Hindlimb muscle (tissue), 1 donor: ENCODE measurements at places on chromosomes 3 and 15.

GRCh38 chr3:28575746-28576613, 227.4 kb upstream of the AZI2 start:
- DNase-seq, result peak; percentile 19

GRCh38 chr15:92074646-92075045, 221.1 kb downstream of the SLCO3A1 start:
- DNase-seq, result no peak

DNA sequence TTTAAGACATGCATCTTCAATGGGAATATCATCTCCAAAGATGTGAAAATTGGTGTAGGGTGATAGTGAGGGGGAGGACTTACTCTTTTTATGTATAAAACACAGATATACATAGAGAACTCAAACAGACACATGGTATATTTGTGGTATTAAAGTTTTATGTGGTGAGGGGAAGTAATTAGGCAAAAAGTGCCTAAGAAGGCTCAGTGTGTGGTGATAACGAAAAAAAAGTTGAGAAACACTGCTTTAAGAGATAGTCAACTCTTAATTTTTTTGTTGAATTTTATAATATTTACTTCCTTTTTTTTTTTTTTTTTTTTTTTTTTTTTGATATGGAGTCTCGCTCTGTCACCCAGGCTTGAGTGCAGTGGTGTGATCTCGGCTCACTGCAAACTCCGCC, 174.2 kb upstream of the FRMD4B start:
- no peak for DNase-seq

- peak; percentile 49 for DNase-seq
Observed at GRCh38 chr3:21645121-21645897, 105.7 kb downstream of the ZNF385D start.

GRCh38 chr15:63895194-63895593, 61.4 kb upstream of the HERC1 start:
- no peak for DNase-seq

- DNase-seq, result no peak
Observed at GRCh38 chr3:154161806-154162205, 40.6 kb downstream of the ARHGEF26 start.

- no peak for DNase-seq
Observed at GRCh38 chr3:5007873-5008272, 28.6 kb downstream of the BHLHE40 start.

GRCh38 chr3:191774485-191774884, 313.5 kb downstream of the PYDC2 start:
- no peak for DNase-seq

GRCh38 chr15:58401991-58402649, 29.7 kb upstream of the LIPC start:
- DNase-seq, result no peak

- no peak for DNase-seq
Observed at GRCh38 chr3:197512691-197513571, 42.8 kb downstream of the BDH1 start.

GRCh38 chr3:194824701-194825111, 139.0 kb downstream of the FAM43A start:
- DNase-seq, result no peak

GRCh38 chr15:63855735-63856134, 22.0 kb upstream of the HERC1 start:
- no peak for DNase-seq

DNA sequence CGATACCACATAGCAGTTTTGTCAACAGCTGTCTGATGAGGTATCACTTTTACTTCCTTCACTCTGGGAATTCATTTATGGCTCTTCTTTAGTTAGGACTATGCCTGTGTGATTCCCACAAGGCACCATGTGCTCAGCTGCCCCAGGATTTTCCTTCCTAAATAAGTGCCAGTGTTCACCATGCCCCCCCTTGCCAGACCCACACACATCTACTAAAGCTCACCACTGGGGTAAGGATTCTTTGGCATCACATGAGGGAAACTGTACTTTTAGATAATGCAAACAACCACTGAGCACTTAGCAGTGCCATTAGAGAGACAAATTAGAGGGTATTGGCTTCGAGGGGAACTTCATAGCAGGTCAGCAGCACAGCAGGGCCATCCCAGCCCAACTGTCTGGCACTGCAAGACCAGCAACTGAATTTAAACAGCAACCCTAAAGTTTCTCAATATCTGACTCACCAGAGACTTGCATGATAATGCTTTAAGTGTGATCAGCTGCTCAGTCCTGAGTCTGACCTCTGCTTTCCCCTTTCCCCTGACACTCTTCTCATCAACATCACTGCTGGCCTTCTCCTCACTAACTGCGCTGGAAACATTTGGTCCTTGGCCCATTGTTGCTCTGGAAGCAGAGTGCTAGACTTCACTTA, 114.3 kb downstream of the STAC start:
- DNase-seq, result no peak

- DNase-seq, result no peak
Observed at GRCh38 chr3:133058243-133058642, 20.1 kb downstream of the TMEM108 start.

DNA sequence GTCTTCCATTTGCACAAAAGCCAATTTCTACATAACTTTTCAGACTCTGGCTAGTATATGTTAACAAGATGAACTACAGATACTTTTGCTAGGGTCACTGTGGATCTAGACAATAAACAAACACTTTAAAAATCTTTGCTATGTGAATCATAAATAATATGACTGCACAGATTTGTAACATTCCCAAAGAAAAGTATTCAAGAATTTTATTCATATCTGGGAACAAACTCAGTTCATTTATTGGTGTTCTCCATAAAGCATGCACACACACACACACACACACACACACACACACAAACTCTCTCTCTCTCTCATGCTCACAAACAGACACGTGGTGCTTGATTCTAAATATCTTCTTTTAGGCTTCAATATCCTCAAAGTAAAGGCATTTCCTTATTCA, 18.8 kb upstream of the THRB start:
- DNase-seq, result no peak

DNA sequence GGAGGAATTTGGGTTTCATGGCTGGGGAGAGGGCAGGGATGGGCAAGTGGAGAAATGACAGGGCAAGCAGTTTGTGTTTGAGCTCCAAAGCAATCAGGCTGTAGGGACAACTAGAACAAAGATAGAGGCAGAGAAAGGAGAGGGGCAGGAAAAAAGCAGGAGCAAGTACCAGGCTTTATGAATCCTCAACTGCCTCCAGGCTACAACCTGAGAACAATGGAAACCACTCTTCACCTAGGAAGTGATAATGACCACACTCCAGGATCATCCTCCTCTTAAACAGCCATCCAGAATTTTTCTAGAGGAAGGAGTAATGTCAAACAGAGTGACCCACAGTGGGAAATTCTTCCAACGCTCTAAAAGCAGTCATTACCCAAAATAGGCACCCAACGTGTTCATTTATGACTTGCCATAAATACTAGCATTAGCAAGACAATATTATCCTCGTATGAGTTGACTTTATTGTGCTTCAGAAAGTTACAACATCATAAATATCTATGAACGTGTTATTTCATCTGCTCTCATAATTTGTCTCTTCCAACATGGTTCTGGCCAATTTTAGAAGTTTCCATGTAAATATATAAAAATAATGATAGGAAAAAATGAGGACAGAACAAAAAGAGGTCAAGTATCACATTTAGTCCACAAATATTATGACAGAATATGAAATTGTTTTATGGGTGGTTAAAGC, 50.5 kb downstream of the TNFAIP8L3 start:
- no peak for DNase-seq

DNA sequence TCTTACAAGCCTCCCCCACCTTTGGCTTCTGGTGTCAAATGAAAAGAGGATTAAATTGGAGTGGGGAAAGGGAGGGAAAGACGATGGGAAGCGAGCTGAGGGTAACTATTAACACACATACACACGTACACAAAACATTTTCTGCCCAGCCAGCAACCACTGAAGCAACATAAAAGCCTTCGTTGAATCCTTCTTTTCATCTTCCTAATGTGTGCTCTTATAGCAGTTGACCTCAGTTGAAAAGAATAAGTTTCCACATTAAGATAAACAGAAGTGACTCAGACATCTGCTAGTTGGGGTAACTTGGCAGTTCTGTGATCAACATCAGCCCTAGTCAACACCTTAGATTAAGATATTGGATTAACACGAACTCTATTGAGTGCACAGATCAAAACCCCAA, 558.5 kb downstream of the MECOM start:
- no peak for DNase-seq

- no peak for DNase-seq
Observed at GRCh38 chr15:29037997-29038705, 152.4 kb downstream of the APBA2 start.

- no peak for DNase-seq
Observed at GRCh38 chr15:97071668-97072067, 741.2 kb downstream of the NR2F2 start.

DNA sequence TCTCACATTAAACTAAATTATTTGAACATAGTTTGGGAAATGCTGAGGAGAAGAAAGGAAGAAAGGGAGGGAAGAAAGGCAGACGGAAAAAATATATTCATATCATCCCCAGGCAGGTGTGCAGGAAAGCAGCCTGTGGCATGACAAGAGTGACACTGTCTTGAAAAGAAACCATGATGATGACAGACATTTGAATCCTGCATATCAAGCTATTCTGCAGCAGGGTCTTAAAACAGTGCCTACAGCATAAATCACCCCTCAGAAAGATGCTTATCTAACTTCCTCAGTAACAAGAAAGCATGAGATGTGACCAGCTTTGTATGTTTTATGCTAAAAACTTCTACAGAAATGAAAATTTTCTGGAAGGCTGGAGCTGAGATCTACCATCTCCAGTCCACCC, 144.5 kb upstream of the GRM7 start:
- no peak for DNase-seq

DNA sequence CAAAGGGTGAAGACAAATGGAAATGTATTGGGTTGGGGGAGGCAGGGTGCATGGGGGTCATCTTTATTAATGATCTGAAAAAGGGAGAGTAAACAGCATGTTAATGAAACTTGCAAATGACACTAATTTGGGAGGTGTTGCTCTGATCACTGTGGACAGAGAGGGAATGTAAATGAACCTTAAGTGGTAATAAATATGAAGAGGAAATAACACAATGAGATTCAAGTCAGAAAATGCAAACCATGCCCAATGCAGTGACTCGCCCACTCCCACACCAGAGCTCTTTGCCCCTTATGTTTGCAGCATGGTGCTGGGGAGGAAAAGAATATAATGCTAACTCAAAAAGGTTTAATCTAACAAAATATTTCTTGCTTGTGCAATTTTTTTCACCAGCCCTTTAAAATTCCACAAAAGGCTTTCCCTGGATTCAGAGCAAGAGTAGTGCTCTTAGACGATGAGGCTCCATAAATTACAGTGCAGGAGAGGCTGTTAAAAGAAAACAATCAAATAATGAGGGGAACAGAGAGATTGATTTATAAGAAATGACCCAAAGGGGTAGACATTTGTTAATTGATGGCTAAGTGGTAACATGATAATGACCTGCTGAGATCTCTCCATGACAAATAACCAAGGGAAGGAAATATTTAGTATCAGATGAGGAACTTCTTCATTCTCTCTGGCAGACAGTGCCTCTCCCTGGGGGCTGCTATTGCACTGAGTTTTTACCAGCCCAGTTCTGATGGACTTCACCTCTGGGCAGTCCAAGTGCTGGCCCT, 210.0 kb upstream of the PPP2R3A start:
- DNase-seq, result no peak

DNA sequence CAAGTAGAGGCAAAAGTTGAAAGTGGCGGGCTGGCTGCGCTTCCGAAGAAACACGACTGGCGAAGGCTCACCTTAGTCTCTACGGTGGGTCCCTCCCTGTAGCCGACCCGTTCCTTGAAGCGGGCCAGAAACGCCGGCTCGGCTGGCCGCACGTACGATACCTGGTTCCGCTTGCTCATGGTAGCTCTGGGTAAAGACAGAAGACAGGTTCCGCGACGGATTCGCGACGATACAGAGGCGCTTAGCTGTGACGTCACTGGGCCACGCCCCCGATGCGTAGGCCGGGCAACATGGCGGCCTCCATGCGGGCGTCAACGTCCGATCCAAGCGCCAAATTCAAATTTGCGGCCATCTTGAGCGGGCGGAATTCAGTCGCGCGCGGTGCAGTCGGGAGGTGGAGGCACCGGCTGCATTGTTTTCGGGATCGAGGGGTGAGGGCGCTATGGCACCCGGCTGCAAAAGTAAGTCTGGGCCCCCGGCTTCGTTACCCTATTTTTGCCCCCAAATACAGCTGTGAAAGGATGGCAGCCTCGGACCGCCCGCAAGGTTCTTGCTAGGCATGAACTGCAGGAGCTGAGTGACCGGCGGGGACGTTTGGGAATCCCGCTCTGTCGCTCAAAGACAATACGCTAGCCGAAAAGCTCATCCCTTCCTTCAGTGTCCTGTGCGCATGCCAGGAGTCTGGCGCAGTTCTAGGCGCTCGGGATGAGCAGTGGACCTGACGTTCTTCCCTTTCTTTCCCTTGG, at the start of the genes KIAA1143 and KIF15:
Gene KIAA1143, minus strand, starts transcription at position 196 of the 746 bp plus-strand sequence. Its CDS starts 17 bp downstream, at position 179.
Gene KIF15, plus strand, starts transcription at position 371 of the 746 bp plus-strand sequence. Its CDS starts 72 bp downstream, at position 443.
- DNase-seq, result peak; percentile 98

- no peak for DNase-seq
Observed at GRCh38 chr3:16449369-16449768, 64.1 kb downstream of the RFTN1 start.

DNA sequence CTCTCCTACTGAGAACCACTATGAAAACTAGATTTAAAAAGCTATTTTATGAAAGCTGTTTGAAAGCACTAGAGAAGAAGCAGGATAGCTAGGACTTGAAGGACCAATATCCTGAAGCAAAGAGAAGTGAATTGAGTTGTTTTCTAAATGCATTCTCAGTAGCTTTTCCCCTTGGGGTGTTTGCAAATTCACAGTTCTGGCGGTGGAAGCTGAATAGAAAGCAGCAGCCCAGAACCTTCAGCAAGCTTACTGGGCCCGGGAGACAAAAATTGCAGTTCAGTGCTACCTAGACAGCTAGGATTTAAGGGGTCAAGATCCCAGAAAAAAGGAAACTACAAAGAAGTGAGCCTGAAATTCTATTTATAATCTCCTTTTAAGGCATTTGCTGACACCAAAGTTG, 31.3 kb upstream of the ANP32A start:
- no peak for DNase-seq

GRCh38 chr3:128468285-128468790, 1.6 kb upstream of the DNAJB8 start:
- DNase-seq, result no peak

DNA sequence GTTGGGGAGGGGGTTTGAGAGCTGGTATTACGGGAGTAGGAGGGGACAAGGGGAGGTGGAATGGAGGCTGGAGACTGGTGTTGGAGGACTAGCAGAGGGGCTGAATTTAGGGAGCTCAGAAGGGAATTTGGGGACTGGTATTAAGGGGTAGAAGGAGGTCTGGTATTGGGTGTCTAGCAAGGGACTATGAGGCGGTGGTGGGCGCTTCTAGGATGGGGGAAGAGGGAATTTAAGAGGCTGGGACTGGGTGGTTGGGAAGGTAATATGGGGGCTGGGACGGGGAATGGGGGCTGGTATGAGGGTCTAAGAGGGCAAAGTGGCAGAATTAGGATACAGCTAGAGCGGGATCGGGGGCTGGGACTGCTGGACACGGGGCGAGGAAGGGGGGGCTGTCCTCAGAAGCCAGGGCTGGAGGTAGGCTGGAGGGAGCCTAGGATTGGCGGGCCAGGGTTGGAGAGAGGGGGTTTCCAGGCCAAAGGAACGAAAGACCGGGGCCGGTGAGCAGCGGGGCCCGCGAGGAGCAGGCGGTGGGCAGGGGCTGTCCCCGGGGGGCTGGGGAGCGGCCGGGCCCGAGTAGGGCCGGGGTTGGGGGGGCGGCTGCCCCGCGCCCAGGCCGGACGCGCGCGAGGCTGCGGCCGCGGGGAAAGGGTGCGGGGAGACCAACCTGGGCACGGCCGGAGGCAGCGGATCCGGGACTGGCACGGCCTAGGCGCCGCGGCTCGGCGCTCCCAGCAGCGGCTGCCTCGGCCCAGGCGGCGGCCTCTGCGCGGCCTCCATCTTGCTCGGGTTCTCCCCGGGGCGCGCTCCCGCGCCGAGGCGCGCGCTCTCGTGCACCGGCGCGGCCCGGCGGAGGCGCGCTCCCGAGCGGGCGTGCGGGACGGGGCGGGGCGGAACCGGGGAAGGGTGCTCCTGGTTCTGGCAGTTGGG, at the start of gene LHFPL4:
Gene LHFPL4, minus strand, starts transcription at position 802 of the 927 bp plus-strand sequence. CDS start 1,143 bp downstream, outside the sequence.
- DNase-seq, result no peak
